ENCODE measurements at places on chromosomes 1 and 21. TPM values are rescaled to one million over a fixed set of nuclear protein-coding genes. Genes with fewer than 3 reads are reported as not detected.

Gene PLEKHG5
- total RNA-seq = 0.81 TPM

Gene ISG15
- 15.2 TPM for total RNA-seq

Gene RCAN3
- total RNA-seq = 2.7 TPM

Gene CLIC6
- 0.50 TPM for total RNA-seq

Gene FHL3
- 24.5 TPM for total RNA-seq
